ENCODE measurements at places on chromosomes 7 and 10.

DNA sequence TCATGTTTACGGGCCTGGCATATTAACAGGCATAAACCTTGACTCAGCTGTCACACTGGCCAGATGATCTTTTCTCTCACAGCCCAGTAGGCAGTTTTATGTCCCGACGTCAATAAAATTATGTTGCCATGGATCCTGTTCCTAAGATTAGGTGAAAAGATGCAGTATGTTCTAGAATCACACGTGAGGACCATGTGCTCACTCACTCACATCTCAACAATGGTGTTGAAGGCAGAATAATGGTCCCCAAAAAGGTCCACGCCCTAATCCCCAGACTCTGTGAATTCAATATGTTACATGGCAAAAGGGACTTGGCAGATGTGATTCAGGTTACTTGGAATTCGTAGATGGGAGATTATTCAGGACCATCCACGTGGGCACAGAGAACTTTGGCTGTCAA lies 3.5 kb downstream of the DOCK1 start:
- no peak for DNase-seq

- DNase-seq, result no peak
Measured at GRCh38 chr10:53570221-53570620, 797.6 kb upstream of the MBL2 start.

DNA sequence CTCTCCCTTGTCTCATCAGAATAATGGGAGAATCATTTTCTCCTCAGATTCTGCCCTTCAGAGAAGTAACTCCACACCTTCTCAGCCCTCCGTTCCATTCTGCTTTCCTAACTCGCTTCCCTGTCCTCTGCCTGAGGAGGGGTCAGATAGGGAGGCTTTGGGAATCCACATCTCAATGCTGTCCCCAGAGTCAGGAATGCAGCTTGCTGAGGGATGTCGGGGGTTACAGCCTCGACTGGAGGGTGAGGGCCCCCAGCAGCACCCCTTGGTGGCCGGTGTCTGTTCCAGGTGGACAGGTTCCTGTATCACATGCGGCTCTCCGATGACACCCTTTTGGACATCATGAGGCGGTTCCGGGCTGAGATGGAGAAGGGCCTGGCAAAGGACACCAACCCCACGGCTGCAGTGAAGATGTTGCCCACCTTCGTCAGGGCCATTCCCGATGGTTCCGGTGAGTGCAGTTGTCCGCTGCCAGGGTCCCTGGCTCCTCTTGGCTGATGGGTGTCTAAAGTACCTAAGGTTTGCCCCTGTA lies 6.9 kb downstream of the HKDC1 start:
- DNase-seq, result no peak

- DNase-seq, result no peak
Measured at GRCh38 chr7:69765879-69766278, 167.6 kb downstream of the AUTS2 start.

DNA sequence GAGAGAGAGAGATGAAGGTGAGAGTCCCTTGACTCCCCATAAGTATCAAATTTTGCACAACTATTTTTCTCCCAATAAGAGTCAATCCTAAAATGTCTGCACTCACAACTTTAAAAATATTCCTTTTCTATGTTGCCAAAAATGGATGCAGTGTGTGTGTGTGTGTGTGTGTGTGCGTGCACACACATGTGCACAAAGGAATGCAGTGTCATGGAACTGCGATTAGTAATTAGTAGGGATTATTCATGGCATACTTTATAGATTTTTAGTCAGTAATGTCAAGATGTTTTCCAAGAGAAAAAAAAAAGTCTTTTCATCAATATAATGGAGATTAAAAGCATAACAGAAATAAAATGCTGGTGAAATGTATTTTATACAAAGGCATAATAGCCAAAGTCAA lies 179.1 kb upstream of the LRRTM3 start:
- DNase-seq, result no peak

- no peak for DNase-seq
Measured at GRCh38 chr7:144969787-144970186, 133.9 kb upstream of the TPK1 start.

- no peak for DNase-seq
Measured at GRCh38 chr7:8620169-8620568, 186.8 kb downstream of the NXPH1 start.

DNA sequence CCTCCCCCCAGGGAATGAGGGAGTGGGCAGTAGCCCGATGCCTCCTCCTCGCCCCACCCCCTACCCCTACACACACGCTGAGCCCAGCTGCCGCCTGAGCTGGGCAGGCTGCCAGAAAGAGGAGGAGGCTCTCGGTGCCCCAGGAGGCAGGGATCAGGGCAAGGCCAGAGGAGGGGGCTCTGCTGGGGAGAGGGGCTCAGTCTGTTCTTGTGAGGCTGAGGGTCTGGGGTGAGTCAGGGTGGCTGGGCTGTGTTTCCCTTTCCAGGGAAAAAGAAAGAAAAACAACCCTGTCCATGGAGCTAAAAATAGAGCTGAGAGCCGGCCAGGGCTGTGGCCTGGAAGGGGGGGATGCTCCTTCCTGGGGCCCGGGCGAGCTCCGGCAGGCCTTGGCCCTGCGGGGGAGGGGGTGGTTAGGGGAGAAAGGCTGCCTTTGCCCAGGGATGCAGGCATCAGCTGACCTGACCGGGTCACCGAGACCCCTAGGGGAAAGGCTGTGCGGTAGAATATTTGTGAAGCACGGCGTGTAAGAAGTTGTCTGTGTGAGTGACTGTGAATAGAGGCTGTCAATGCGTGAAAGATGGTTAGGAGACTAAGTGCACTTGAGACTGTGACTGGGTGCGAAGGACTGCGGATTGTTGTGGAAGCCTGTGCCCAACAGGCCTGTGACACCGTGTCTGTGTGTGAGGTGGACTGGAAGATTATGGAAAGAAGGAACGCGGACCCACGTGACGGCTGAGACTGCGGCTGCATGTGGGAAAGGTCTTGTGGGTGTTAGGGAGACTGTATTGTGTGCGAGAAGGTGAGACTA lies 1.2 kb upstream of the LZTS2 start:
- peak; percentile 77 for DNase-seq

- DNase-seq, result no peak
Measured at GRCh38 chr10:28077889-28078288, 79.0 kb upstream of the ODAD2 start.

GRCh38 chr10:24374134-24374915 lies 165.4 kb downstream of the KIAA1217 start:
- DNase-seq, result no peak

DNA sequence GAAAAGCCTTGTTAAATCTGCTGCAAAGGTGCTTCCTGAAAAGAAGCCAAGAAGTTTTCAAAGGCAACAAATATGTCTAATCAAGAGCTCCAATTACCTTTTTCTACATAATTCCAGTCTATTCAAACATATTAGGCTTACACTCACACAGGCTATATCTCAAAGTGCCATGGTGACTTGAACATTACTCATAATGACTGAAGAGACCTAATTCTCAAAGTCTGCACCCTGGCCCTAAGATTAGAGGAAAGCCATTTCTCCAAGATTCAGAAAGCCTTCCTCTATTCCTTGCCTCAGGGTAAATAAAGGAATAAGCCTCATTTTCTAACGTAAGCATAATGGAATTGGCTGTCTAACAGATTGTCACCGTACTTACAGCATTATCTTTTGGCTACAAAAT lies 78.3 kb upstream of the THSD7A start:
- DNase-seq, result no peak

- no peak for DNase-seq
Measured at GRCh38 chr7:124338861-124339260, 306.0 kb upstream of the TMEM229A start.

DNA sequence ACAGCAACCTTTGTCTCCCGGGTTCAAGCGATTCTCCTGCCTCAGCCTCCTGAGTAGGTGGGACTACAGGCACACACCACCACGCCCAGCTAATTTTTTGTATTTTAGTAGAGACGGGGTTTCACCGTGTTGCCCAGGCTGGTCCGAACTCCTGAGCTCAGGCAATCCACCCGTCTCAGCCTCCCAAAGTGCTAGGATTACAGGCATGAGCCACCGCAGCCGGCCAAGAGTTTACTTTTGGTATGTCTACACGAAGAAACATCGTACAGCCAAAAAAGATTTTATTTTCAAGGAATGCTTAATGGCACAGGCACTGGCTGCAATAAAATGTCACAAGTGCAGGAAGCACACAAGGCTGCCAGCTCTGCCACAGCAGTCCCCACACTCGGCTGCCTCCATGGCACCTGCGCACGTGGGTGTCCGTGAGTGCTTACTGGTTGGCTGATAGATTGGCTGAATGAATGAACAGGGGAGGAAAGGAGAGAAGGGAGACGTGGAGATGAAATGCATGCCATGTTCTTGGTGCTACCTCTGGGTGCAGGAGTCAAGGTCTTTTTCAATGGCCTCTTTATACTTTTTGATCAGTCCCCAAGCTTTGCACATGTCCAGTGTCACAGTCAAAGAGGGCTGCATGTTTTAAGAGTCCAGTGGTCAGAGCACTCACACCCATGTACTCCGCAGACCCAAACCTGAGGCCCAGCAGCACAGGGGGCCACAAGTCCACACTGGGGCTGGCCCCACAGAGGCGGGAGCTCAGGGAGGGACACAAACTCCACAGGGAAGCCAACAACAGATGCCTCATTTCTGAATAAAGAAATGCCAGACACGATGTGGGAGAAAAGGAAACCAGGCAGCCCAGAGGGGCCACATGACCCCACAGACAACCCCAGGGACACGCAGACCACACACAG lies 198.2 kb downstream of the MAD1L1 start:
- DNase-seq, result no peak

GRCh38 chr10:131134651-131135050 lies 176.9 kb downstream of the TCERG1L start:
- no peak for DNase-seq

- no peak for DNase-seq
Measured at GRCh38 chr7:49780953-49781352, 7.5 kb downstream of the VWC2 start.

DNA sequence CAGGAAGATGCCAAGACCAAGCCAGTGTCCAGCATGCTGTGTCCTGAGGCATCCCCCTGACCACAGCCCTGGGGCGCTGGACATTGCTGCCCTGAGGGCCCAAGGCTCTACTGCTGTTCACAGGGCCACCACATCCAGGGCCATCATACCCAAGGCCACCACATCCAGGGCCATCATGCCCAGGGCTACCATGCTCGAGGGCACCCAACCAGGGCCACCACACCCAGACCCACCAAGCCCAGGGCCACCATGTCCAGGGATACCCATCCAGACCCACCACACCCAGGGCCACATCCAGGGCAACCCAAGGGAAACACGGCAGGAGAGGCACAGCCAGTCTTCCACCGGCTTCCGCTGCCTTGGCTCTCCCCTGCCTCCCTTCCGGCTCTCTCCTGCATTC lies 17.1 kb downstream of the STK32C start:
- DNase-seq, result no peak

DNA sequence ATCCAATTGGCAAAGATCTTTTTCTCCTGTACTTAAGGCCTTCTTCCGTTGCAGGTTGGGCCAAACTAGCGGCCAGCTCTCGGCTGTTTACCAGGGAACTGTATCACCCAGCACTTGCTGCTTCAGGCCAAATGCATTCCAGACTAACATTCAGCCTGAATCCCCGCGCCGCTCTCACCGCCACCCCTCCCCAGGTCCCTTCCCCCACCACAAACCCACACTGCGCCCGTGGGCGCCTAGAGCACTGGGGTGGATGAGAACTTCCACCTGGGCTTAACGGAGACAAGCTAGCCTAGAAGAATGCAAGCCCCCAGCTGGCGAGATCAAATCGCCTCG lies 676 bp downstream of the TCAF1 start:
- peak; percentile 53 for DNase-seq

GRCh38 chr7:47638679-47639315 lies 56.9 kb upstream of the TNS3 start:
- DNase-seq, result no peak

GRCh38 chr7:28483112-28483511 lies 70.8 kb downstream of the CREB5 start:
- DNase-seq, result no peak

DNA sequence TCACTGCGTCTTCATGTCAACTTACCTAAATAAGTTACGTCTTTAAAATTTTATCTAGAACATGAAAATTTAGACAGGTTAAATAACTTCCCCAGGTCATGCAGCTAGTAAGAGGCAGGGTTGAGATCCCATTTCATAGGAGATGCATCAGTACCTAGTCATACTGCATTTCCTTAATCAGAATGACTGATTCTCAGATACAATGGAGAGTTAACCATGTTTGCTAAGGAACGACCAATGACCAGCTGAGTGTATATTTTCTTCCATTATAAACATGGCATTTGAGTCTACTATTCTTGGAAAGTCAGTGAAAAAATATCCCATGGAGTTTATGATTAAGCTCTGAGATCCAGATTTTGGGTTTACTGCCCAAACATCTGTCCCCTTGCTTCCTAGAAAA lies 39.6 kb downstream of the ENTPD1 start:
- no peak for DNase-seq

DNA sequence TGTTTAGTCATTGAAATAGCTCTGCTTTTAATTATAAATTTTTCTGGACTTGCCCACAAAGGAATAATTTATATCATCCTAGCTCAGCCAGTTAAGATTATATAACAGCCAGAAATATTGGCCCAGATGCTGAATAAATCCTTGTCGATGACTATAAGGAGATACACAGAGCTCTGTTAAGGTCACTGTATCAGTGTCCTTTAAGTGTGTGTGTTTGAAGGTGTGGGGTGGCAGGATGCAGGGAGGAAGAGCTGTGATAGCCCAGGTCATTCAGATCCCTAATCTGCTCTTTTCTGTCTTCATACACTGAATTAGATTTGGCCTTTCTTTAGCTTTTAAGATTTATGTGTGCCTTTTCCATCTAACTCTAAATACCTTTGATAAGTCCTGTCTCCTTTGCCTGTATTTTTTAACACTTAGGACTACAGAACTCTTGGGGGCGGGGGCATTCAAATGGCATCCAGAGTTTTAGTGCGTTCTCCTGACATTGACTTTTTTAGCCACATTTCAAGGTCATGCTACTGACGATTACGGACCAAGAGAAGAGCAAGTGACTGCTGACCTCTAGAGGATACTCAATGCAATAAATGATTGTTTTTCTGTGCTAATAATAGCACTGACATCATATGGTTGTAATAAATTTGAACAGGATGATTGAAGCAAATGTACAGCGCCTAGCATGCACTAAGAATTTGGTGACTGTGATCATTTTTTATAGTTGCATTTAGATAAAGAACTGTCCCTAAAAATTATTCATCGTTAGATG lies 172.3 kb downstream of the CACNB2 start:
- DNase-seq, result peak; percentile 26

DNA sequence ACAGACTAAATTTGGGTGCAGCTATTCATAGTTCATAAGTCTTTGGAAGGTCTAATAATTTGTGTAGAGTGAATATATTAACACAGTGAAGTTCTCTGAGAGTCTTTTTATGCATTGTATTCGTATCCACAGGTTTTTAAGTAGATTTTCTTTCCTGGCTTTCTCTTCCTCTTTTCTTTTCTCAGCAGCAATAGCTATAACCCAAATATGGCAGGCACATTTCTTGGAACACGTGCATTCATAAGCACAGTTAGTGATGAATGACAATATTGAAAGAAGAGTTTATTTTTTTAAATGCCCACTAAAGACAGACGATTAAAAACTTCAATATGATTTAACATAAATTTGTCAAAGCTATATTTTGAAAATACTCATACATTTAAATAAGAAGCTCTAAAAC lies 220.5 kb upstream of the MBL2 start:
- DNase-seq, result no peak

GRCh38 chr7:2724453-2725177 lies 36.6 kb downstream of the AMZ1 start:
- no peak for DNase-seq
